Caudate nucleus (tissue), 63 donors: ENCODE measurements at places on chromosomes 3 and 15.

- no peak for DNase-seq
Measured at GRCh38 chr15:25362545-25362944, 76.3 kb downstream of the UBE3A start.

GRCh38 chr15:32685576-32685975, 32.2 kb upstream of the GREM1 start:
- DNase-seq = no peak

DNA sequence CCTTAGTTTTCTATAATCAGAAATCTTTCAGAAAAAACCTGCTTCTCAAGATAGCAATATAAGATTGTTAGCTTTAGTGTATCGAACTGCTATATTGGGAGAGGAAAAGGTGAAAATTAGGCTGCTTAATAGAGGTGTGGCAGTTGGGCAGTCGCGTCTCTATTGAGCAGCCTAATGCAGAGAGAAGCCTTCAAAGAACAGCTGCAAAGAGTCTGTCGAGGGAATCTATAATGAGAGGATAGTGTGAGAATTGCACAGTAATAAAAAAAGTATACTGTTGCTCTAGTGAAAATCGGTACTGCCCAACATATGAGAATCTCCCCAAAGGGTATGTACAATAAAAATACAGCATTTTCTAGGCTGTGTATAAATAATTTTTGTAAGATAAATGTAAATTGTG, 184.4 kb downstream of the TCF12 start:
- DNase-seq = no peak

DNA sequence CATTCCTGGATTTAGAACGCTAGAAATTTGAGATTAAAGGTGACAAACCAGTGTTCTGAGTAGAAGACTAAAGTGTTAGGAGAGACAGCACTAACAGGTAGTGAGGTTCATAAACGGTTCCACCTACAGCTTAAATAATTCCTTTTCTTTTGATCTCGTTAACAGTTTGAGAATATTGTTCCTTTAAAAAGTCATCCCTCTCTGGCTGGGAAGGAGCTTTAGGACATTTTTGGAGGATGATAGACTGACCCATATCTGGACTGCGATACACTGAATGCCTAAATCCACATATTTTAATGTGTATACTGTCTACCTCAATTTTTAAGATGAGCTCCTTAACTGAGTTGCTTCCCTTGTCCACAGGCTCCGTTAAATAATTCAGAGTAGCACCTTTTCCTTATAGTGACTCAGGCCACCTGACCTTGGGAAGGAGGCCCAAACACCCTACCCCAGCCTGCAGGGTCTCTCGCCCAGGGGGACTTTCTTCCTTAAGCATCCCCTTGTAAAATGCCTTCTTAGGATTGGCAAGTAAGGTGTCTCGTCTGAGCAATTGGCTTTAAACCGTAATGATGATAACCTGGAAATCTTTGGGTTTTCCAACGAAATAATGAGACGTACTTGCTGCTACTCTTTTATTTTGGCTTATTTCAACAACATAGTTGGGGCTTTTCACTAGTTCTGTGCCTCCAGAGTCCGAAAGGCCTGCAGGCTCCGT, 3.3 kb downstream of the TRIM71 start:
- DNase-seq = no peak

DNA sequence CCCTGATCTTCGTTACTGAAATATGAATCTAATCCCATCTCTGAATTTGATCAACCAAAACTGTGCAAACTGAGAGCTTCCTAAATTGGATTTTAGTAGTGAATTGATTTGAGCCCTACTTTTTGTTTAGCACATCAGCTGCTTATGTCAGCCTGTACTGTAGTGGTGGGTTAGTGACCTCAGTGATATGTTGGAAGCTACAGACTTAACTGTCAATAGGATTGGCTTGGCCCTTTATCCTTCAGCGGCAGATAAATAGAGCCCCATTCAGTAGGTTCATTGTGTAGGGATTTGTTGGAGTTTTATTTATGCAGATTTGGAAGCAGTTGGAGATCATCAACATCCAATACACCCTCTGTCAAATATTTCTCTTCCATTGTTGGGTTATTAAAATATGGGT, 409.7 kb downstream of the SOX2 start:
- no peak for DNase-seq

- DNase-seq = no peak
Measured at GRCh38 chr3:150870406-150870805, 34.8 kb downstream of the MINDY4B start.

GRCh38 chr3:37737134-37737533, 124.5 kb upstream of the CTDSPL start:
- no peak for DNase-seq

GRCh38 chr3:34793057-34793456, 846.3 kb upstream of the ARPP21 start:
- no peak for DNase-seq
